Germinal center (tissue), 1 donor: ENCODE measurements at places on chromosomes 12 and 14.

DNA sequence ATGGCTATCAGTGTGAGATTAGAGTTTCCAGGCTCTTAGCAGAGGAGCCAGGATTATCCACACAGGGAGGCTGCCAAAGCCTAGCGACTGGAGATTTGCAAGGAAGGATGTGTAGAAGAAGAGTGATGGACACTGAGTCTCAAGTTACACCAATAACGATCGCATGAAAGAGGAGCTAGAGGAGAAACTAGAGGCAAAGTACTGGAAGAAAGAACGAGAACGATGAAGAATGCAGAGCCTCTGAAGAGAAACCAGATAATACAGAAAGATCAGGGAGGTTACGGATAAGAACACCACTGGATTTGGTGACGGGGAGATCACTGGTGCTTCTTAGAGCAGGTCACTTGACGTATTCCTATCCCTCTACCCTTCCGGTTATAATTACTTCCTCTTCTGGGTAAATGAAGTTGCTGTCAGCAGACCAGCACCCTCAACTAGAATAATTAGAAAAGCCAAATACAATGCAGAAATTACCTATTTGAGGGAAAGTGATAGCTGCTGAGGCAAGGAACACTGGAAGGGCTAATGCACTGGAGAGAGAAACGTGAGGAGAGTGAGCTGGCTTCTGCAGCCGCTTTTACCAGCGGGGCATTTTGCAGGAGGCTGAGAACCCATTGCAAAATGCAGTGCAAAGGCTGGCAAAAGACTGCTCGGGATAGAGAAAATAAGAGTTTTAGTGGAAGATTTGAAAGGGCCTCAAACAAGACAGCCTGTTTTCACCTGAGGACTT is 93.1 kb upstream of the HIF1A start:
- DNase-seq, result no peak

DNA sequence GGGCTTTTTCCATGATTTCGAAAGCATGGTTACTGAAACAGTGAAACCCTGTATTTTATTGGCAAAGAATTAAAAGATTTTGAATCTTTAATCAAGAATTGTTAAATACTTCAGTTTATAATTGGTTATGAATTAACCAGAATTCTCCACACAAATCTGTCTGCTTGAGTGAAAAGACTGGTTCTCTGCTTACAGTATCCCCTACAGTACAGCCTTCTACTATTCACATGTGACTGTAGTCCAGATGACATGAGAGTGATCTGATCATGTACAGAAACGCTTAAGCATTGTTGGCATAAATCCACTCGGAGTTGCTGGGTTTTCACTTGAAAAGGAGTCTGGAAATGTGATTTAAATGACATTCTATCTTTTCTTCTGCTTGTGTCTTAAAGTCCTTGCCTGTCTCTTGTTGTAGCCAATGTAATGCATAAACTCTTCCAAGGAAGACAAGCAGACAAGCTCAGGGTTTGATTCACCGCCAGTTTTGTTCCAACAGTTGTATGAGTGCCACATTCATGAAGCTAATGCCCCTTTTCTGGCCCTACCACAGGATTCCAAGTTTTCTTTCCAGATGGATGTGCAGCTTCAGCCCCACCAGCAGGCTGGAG is 222.0 kb upstream of the LRIG3 start:
- DNase-seq, result no peak

GRCh38 chr12:65643595-65644386 is 180.5 kb upstream of the HMGA2 start:
- no peak for DNase-seq

GRCh38 chr14:50045039-50045711 is 71.2 kb downstream of the VCPKMT start:
- peak; percentile 64 for DNase-seq

DNA sequence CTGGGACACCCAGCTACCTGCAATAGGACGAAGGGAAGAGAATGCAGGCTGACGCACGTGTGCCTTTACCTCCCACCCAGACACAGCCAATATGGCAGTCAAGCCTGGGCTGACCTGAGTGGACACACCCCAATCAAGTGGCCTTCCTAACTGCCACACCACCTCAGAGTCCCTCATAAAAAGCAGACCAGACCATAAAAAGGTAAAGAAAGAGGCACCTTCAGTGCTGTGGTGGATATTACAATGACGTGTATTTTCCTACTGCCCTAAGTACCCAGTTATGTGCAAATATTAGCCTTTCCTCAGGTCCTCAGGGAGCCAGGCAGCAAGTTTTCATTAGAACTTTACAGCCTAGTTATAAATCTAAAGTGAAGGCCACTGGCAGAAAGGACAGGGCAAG is 75.8 kb downstream of the KCNK10 start:
- DNase-seq, result no peak

DNA sequence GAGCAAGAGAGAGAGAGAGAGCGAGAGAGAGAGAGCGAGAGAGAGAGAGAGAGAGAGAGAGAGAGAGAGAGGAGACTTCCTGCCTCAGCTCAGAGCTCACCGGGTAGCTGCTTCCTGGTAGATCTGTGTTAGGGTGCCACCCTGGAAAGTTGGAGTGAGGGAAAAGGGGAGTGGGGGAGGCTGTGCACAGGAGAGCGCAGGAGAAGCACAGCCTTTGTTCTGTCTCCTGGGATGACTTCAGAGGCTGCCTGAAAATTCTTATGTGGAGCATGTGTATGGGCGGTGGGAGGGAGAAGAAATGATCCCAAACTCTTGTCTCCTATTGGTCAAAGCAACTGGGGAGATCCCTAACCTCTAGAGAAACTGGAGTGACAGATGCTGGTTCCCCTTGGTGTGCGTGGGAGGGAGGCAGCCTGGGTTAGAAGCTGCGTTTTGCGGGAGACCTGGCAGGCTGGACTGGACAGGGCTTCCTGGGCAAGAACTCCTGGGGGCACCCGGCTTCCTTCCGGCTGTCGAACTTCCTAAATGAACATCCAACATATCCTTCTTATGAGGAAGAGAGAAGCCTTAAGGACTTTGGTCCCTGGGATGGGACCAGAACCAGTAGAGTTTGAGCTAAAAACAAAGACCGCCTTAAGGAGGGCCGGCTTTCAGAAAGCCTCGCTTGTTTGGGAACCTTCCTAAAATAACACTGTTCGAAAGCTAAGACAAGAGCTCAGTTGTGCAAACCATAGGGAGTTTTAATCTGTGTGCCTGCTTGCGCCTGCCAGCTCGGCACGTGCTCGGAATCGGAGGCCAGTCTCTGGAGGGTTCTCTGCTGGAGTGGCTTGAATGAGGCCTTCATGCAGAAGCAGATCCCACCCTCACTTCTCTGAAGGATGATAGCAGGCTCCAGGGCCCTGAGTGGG is 30.4 kb upstream of the BEGAIN start:
- DNase-seq, result no peak

DNA sequence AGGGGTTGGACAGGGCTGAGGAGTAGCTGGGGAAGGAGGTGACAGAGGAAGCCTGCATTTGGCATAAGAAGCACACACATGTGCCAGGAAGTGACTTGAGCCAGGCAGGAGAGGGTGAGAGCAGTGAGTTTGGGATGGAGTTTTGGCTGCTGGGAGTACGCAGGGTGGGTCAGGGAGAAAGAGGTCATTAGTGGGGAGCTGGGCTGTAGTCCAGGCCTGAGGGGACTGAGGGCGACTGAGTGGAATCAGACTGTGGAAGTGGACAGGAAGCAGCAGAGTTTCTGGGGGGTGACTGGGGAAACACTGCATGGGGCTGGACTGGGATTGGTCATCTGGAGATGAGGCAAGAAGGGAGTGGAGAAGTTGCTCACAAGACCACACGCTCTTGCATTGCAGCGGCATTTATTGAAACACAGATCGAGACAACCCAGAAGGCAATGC is 7.6 kb downstream of the KRT85 start:
- no peak for DNase-seq

GRCh38 chr14:26448181-26448855 is 149.5 kb downstream of the NOVA1 start:
- DNase-seq, result no peak

DNA sequence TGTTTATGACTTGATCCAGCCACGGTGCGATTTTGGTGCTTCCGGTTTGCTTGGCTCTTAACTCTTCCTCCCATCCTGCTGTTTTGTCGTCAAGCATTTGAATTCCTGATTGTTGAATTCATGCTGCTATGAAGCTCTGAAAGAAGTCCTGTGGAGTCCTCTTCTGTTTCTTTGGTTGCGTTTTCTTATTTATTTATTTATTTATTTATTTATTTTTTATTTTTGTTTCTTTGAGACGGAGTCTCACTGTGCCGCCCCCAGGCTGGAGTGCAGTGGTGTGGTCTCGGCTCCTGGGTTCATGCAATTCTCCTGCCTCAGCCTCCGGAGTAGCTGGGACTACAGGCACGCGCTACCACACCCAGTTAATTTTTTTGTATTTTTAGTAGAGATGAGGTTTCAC is 3.0 kb upstream of the MTA1 start:
- DNase-seq, result no peak

- no peak for DNase-seq
These were observed 205.8 kb downstream of the NTF3 start for GRCh38 chr12:5637698-5638097.

DNA sequence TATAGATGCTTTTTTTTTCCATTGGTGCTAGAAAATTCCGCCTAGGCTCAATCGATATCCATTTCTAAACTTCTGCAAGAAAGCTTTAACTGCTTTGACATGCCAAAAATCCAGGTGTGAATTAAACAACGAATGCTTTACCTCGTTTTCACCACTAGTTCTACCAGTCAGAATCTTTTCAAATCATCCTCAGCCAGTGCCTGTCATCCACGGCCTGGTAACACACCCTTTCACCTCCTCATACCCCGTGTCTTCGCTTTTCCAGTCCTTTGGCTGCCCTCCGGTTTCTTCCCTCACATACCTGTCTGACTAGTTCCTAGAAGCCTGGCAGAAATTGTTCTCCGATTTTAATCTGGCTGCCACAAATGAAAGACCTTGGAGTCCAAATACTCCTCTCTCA is 1.4 kb upstream of the PHC1 start:
- peak; percentile 38 for DNase-seq

- DNase-seq, result no peak
These were observed 33.6 kb upstream of the CRY1 start for GRCh38 chr12:107126796-107127481.

DNA sequence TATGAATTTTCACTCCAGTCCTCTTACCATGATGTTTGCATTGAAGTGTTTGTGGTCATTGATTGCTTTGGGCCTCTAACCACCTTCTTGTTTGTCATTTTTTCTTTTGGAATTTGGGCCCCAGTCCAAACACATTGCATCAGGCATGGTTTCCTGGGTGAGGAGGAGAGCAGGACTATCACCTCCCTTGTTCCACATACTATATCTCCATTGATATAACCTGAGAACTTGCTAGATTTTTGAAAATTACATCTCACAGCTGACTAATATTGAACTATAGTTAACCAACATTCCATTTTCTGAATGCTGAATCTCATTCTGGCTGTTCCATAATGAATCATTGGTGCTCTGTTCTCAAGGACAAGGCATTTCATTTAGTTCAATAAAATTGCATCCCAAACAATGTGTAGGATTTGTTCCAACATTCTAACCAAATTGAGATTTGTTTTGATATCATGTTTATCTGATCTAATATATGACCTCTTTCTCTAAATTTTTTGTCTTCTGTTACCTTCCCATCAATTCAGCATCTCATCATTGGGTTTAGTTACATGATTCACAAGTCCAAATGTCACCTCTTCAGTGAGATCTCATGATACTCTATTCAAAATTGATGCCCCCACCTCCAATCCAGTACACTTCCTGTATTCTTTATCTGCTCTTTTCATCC is 329.0 kb downstream of the ZFP36L1 start:
- no peak for DNase-seq

DNA sequence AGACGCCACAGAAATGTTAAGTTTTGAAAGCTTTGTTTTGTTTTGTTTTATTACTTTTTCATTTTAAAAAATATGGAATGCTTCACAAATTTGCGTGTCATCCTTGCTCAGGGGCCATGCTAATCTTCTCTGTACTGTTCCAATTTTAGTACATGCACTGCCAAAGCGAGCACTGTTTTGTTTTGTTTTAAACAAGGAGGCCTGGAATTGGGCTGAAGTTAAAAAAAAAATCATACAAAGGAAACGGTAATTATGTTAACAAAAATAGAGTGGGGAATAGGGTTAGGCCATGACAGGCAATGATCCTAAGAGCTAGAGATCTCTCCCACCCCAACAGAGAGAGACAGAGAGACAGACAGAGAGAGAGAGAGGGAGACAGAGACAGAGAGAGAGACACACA is 57.0 kb downstream of the ZFP36L1 start:
- no peak for DNase-seq

GRCh38 chr12:102956738-102957327 is 641 bp upstream of the ASCL1 start:
- DNase-seq, result no peak
